ENCODE measurements at places on chromosomes 11 and 22. TPM values are rescaled to one million over a fixed set of nuclear protein-coding genes. Genes with fewer than 3 reads are reported as not detected.

- no peaks in the 10 kb centered on the region for H3K27me3 ChIP-seq
- H3K36me3 ChIP-seq, result no peaks in the 10 kb centered on the region
- no peak overlapping the region for H3K4me3 ChIP-seq
- no peak overlapping the region for H3K27ac ChIP-seq
- H3K4me1 ChIP-seq, result no peaks in the 10 kb centered on the region
These were observed 9.0 kb upstream of the NECTIN1 start for GRCh38 chr11:119738059-119738439.

DNA sequence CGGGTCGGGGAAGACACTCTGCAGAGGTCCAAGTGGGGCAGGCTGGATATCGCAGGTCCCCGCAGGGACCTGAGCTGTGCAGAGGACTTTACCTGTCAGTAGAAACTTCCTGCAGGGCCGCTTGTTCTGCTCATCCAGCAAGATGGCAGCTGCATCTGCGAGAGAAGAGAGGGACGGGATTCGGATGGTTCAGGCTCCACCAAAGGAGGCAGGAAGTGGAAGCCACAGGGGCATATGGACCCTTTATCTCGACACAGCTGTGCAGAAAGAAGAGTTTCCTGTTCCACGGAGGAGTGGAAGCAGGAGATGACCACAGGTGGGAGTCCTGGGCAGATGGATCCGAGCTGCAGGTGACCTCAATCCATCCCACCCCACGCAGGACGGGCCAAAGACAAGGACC, 22.5 kb downstream of the CABP7 start:
- no peak overlapping the region for H3K4me3 ChIP-seq
- no peaks in the 10 kb centered on the region for H3K36me3 ChIP-seq
- H3K27me3 ChIP-seq, result no peaks in the 10 kb centered on the region
- H3K27ac ChIP-seq, result no peak overlapping the region

The SHISA8 gene
- total RNA-seq, result 13.9 TPM

DNA sequence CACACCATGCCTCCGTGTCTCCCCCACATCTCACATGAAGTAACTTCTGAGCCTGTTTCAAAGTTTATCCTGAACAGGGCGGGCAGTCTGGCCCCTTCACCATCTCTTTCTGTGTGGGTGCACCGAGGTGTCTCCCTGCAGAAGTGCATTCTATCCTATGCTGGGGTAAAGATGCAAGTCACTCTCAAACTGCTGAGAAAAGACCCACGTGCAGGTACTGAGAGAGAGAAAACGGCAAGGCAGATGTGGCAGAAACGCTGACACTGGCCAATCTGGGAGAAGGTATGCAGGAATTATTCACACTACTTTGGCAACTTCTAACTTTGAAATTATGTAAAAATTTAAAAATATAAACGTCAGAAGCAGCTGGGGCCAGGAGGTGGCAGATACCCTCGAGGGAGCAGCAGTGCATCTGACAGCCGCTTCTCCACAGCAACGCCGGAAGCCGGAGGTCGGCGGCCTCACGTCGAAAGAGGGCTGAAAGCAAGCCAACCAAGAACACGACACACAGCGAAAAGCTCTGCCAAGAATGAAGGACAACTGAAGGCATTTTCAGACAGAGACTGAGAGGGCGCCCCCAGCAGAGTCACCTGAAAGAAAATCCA, 34.2 kb upstream of the MOB2 start:
- DNase-seq, result no peak
- H3K4me1 ChIP-seq, result no peaks in the 10 kb centered on the region

DNA sequence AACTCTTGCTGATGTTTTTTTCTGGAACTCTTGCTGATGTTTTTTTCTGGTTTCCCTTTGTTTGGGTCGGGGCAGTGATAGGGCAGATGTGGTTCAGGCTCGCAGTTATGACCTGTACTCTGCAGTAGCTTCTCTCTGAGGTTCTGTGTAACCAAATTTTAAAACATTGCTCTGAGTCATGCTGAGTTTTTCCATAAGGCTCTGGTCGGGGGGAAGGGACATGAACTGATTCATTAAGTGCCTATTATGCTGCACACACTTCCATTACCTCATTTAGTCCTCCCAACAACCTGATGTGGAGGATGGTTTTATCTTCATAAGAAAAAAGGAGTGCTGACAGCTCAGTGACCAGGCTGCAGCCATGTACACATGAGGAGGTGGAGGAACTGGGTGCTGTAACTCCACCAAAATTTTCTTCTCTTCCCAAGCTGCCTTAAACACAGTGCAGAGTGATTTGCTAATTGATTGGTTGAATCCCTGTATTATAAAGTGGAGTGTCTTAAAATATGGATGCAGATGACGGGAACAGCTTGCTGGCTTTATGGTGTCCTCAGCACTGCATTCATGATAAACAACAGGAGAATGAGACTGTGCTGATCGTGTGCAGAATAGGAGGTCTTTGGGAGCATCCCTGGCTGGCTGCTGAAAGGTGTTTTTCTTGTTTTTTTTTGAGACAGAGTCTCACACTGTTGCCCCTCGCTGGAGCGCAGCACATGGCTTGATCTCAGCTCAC, 19.1 kb downstream of the TNRC6B start:
- peaks cover 8% of the 10 kb centered on the region for H3K4me1 ChIP-seq
- no peaks in the 10 kb centered on the region for H3K36me3 ChIP-seq
- no peak overlapping the region for H3K27ac ChIP-seq
- DNase-seq, result no peak
- no peak overlapping the region for H3K4me3 ChIP-seq

DNA sequence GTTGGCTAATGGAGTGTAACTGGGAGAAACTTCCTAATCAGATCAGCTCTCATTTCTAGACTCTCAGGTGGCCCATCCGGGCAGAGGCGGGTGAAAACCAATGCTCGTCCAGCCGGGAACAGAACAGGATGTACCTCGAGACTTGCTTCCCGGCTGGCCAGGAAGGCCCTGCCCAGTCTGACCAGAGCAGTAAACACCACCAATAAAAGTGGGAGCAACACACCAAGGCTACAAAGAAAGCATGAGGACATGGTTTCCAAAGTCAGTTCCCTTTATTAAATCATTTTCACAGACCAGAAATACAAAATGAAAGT, 940 bp upstream of the TNKS1BP1 start:
- H3K4me3 ChIP-seq, result peak overlapping the region; percentile 75
- no peaks in the 10 kb centered on the region for H3K27me3 ChIP-seq
- H3K36me3 ChIP-seq, result peaks cover 54% of the 10 kb centered on the region

DNA sequence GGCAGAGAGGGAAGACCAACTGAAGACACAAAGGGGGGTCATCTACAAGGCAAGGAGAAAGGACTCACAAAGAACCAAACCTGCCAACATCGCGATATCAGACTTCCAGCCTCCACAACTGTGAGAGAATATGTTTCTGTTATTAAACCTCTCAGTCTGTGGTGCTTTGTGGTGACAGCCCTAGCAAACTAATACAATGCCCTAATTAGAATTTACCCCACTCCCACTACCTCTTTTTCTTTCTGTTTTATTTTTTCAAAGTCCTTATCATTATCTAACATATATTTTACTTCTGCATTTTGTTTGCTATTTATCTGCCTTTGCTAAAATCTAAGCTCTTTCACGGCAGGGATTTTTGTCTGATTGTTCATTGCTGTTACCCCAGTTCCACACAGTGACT, 2.5 kb upstream of the OR52D1 start:
- H3K4me1 ChIP-seq, result peaks cover 52% of the 10 kb centered on the region
- DNase-seq, result no peak
- H3K4me3 ChIP-seq, result no peak overlapping the region
- H3K27ac ChIP-seq, result peak overlapping the region; percentile 3
- H3K36me3 ChIP-seq, result no peaks in the 10 kb centered on the region

GRCh38 chr11:93054279-93054678, 84.8 kb downstream of the MTNR1B start:
- no peak overlapping the region for H3K4me3 ChIP-seq
- DNase-seq, result no peak
- no peaks in the 10 kb centered on the region for H3K36me3 ChIP-seq
- H3K27me3 ChIP-seq, result no peaks in the 10 kb centered on the region

- DNase-seq, result no peak
- no peak overlapping the region for H3K27ac ChIP-seq
- H3K4me1 ChIP-seq, result peaks cover 7% of the 10 kb centered on the region
- H3K27me3 ChIP-seq, result no peaks in the 10 kb centered on the region
- H3K36me3 ChIP-seq, result peaks cover 14% of the 10 kb centered on the region
These were observed 2.8 kb downstream of the CTSW start for GRCh38 chr11:65882120-65883057.
